NCI-H2171 treated with DMSO at 0.1 percent for 48 hours (cell line): ENCODE measurements at places on chromosomes 2 and 18.

GRCh38 chr2:223594259-223594658 is 7.9 kb downstream of the SCG2 start:
- no peak for DNase-seq

GRCh38 chr2:238724728-238725127 is 123.2 kb upstream of the TWIST2 start:
- no peak for DNase-seq

- peak; percentile 47 for DNase-seq
Measured at GRCh38 chr2:101479328-101479727, 4.4 kb upstream of the RFX8 start.

DNA sequence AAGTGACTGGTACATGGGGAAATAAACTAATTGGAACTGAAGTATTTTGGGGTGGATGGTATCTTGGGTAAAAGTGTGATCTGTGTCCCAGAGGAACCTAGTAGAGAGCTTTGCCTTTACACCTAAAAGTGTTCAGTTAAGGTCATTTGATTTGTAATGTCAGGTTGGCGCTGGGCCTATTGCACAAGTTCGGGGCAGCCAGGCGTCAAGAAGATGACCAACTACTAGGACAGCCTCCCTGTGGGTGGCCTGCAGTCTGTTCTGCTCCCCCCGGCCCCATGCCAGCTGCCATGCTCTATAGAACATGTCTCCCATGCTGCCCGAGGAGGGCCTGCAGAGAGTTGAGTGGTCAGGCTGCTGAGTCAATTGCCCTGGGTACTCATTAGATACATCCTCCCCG is 10.1 kb downstream of the RRM2 start:
- DNase-seq: no peak

DNA sequence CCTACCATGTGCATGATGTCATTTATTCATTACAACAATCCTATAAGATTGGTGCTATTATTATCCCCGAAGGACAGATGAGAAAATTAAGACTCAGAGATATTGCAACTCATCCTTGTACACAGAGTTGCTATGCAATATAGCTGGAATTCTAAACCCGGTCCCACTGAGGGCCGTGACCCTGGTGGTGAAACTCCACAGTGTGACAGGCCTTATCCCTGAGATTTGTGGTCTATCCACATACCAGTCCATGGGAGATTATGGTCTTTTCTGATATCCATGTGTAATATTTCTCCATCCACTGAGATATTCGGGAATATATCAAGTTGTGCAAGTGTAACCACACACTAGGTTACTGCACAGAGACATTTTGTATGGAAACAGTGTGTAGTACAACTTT is 305.2 kb downstream of the TXNL1 start:
- DNase-seq: no peak

- peak; percentile 47 for DNase-seq
Measured at GRCh38 chr18:39188278-39188677, 1622.7 kb upstream of the CELF4 start.
